ENCODE measurements at places on chromosomes 4 and X. TPM values are rescaled to one million over a fixed set of nuclear protein-coding genes. Genes with fewer than 3 reads are reported as not detected.

The MGAT4D gene
- not detected for polyA plus RNA-seq

The ABLIM2 gene
- 0.07 TPM for polyA plus RNA-seq

The SSX4 gene
- not detected for polyA plus RNA-seq

The RTL9 gene
- polyA plus RNA-seq, result 0.30 TPM

The ADH7 gene
- polyA plus RNA-seq, result not detected

The MXRA5 gene
- polyA plus RNA-seq, result 1.1 TPM

The WDR17 gene
- polyA plus RNA-seq, result 0.19 TPM

The HSFX4 gene
- not detected for polyA plus RNA-seq

The GPRASP1 gene
- polyA plus RNA-seq, result 1.5 TPM

The PIGA gene
- polyA plus RNA-seq, result 3.1 TPM

The HTN1 gene
- not detected for polyA plus RNA-seq

The TMEM31 gene
- polyA plus RNA-seq, result not detected

The SULT1E1 gene
- not detected for polyA plus RNA-seq

GRCh38 chr4:184355111-184355604, 119.2 kb downstream of the IRF2 start:
- DNase-seq, result peak; percentile 93

GRCh38 chr4:26126143-26126718, 194.6 kb upstream of the RBPJ start:
- no peak for DNase-seq

- peak; percentile 21 for DNase-seq
Measured at GRCh38 chrX:155094468-155095061, 23.3 kb downstream of the BRCC3 start.

GRCh38 chr4:110270492-110271197, 72.2 kb upstream of the ELOVL6 start:
- DNase-seq, result peak; percentile 67

- DNase-seq, result no peak
Measured at GRCh38 chr4:52952540-52952939, 90.4 kb downstream of the RASL11B start.

GRCh38 chr4:73589261-73589847, 30.9 kb downstream of the RASSF6 start:
- DNase-seq, result peak; percentile 85

- no peak for DNase-seq
Measured at GRCh38 chrX:136781180-136781797, 557 bp upstream of the ARHGEF6 start.

GRCh38 chrX:111581086-111581485, 69.6 kb downstream of the SERTM2 start:
- no peak for DNase-seq

DNA sequence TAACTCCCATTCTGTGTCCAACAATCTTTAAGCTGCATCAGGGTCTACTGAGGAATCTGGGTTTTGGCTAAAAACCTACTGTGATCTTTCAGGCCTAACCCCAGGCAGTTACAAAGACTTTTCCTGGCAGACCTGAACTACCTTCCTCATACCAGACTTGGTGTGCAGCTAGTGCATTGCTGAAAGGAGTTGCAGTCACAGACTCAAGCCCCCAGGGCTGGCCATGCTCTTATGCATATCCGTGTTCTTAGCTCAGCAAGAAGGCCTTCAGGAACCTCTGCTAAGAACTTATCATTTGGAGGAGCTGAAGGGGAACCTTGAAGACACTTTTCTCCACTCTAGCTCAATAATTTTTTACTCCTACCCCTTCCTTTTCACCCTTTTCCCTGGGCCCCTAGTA, 147.5 kb downstream of the INPP4B start:
- no peak for DNase-seq

Measured in IMR-90 (cell line).